Activated CD8-positive, alpha-beta memory T cell treated with anti-CD3 and anti-CD28 coated beads for 1 hour (primary cell): ENCODE measurements at places on chromosomes 4 and X.

- DNase-seq = no peak
Observed at GRCh38 chrX:133850399-133850798, 135.0 kb downstream of the GPC3 start.

DNA sequence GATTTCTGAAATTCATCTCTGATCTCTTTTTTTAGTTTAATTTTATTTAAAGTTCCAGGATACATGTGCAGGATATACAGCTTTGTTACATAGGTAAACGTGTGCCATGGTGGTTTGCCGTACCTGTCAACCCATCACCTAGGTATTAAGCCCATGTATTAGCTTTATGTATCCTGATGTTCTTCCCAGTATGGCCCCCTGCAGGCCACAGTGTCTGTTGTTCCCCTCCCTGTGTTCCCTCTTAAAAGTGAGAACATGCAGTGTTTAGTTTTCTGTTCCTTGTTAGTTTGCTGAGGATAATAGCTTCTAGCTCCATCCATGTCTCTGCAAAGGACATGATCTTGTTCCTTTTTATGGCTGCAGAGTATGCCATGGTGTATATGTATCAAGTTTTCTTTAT is 153.2 kb downstream of the RAPGEF2 start:
- no peak for DNase-seq

GRCh38 chrX:123171781-123172180 is 12.3 kb upstream of the GRIA3 start:
- no peak for DNase-seq

DNA sequence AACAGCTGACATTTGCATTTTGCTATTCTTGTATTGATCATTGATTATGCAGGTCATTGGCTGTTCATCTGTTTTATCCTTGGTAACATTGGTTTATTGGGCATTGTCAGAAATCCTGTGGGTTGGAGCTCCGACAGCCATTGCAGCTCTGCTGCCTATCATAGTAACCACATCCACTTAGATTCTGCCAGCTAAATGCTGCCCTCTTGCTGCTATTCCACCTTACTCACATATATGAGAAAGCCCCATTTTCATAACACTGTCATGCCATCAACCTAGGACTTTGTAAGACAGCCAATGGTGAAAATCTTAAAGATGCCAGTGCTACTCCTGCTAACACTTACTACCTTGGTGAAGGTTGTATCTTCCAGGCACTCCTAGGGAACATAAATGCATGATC is 187.3 kb upstream of the CXCL13 start:
- DNase-seq = no peak

DNA sequence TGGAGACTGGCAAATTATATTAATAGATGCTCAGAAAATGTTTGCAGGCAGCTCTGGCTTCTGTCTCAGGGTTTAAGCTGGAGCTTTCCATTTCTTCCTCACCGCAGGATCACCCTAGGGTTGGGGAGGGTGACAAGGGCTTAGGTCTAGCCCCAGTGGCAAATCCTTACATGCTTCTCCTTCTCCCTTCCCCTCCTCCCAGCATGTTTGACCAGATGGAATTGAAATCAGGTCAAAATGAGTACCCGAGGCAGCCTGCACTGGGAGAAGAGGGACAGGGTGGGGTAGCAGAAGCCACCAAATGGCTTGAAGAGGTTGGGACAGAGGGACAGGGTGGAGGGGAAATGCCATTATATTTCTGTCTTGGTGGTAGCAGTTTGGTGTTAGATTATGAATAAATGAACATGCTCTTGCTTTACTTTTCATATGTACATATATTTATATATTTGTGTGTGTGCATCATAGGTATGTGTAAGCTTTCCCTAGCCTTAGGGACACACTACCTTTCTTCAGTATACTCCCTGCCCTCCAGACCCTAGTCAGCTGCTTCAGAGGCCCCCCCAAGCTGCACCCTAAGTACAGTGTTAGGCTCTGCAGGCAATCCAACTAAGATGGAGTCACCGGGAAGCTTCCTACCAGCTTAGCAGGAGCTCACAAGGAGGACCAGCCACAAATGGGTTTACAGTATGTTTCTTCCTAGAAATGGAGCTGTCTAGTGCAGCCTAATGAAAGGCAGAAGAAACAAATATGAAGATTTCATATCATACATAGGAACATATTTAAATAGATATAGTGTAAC is 1.8 kb downstream of the TMEM35A start:
- no peak for DNase-seq

GRCh38 chr4:122700178-122700725 is 32.3 kb upstream of the BBS12 start:
- no peak for DNase-seq

GRCh38 chr4:76637712-76638361 is 202.8 kb downstream of the SHROOM3 start:
- DNase-seq = no peak

GRCh38 chr4:98905839-98906238 is 23.1 kb downstream of the EIF4E start:
- DNase-seq = no peak

DNA sequence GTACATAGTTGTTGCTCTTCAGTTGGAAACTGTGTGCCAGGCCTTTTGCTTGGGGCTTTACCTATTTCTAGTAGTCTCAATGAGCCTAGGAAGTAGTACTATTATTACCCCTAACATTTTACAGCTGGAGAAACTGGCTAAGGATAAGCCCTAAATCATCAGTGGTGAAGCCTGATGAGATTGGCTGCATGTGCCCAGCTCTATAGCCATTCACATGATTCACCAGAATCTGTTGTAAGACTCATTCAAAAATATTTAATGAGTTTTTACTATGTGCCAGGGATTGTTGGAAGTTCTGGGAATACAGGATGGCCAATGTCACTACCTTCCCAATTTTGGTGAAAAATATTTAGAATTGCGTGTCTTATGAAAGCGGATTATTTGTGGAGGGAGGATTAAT is 2.8 kb downstream of the KIT start:
- DNase-seq = no peak

DNA sequence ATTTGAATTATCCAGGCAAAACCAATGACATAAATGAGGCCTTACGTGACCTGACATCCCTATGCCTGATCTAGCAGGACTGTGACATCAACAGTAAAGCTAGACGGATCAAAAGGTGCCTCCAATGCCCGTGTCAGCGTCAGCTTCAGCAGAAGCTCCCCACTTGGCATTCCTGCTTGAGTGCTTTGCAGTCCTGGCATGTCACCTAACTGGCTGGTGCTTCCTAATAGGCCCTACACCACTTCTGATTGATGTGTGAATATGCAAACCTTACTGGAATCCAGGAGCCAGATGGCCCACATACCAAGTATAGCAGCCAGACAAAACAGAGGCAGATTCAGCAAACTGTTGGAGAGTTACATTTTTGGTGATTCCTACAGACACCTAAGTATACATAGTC is 224.2 kb downstream of the DMD start:
- no peak for DNase-seq
